Left renal cortex interstitium (tissue), 4 donors: ENCODE measurements at places on chromosomes 2 and 18. TPM values are rescaled to one million over a fixed set of nuclear protein-coding genes. Genes with fewer than 3 reads are reported as not detected.

The ABCB11 gene
- 0.27 TPM for polyA plus RNA-seq

The LHCGR gene
- polyA plus RNA-seq: 0.22 TPM

The NXPH2 gene
- 4.9 TPM for polyA plus RNA-seq

The ST8SIA5 gene
- 0.86 TPM for polyA plus RNA-seq

The UGT1A5 gene
- not detected for polyA plus RNA-seq

The ACOXL gene
- 0.92 TPM for polyA plus RNA-seq

The PIEZO2 gene
- polyA plus RNA-seq: 15.7 TPM

The TMEM169 gene
- polyA plus RNA-seq: 14.6 TPM

The UGT1A9 gene
- polyA plus RNA-seq: 4.2 TPM

The GRB14 gene
- 48.6 TPM for polyA plus RNA-seq

The HK2 gene
- polyA plus RNA-seq: 12.8 TPM

The PLCL1 gene
- polyA plus RNA-seq: 23.3 TPM

GRCh38 chr2:85914922-85915321, 26.1 kb upstream of the ST3GAL5 start:
- no peak for DNase-seq

- no peak for DNase-seq
These were observed 94.8 kb upstream of the HNRNPA3 start for GRCh38 chr2:177117755-177118154.

DNA sequence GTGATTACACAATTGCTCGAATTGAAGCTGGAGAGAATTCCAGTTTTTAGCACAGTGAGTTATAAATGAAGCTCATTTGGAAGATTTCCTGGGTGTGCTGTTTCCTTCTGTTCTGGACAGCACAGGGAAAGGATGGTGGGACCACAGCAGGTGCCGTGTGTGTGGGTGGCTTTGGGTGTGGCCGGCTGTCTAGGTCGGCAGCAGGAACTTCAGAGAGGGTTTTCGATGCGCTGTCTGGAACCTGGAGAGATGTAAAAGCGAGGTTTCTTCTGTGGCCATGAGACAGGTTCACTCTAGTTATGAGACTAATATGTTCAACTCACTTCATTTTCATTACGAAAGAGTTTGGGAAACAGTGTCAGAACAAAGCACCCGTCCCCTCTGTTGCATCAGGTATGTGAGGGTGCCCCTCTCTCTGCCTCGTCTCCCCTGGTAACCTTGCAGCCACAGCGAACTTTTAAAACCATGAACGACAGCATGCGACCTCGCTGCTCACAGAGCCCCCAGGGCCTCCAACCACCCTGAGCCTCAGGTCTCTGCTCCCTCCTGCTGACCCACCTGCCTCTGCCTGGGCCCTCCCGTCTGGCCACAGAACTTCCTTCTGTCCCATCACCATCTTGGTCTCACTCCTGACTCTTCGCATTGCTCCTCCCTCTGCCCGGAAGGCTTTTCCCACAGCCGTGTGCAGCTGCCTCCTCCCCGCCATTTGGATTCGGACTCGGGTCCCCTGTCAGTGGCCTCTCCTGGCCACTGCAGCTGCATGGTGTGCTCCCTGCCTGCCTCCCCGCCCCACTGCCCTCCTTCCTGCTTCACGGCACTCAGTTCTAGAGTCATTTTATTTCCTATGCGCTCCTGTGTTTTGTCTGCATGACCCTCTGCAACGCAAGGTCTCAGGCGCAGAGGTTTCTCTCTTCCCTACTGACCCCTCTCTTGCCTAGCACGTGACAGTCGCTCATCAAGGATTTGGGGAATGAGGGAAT, 151.2 kb downstream of the NDUFA10 start:
- no peak for DNase-seq

GRCh38 chr2:3587432-3587831, 7.5 kb upstream of the COLEC11 start:
- DNase-seq: no peak

DNA sequence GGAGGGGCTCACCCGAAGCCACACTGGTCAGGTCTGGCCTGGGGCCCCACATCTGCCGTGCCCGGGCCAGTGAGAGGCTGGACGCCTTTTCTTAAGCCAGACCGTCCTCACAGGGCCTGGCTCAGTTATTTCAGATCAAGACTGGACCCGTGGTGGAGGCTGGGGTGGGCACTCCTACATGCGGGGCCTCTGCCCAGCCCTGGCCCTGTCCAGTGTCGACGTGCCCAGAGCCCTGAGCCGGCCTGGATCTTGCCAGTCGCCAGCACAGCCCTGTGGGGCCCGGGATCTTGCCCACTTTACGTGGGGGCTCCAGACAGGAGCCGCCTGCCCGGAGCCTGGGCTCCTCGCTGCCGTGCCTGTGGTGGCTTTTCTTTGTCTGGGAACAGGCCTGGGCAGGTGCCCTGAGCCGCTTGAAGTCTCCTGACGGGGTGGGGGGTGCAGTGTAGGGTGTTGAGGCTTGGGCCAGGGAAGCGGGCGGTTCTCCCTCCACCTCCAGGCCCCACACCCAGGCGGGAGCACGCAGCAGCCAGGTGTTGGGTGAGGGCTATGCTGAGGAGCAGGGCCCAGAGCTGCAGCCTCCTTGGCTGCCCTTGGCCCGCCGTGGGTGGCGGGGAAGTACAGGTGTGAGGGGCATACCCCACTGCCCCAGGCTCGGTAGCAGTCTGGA, 6.0 kb downstream of the GPC1 start:
- DNase-seq: no peak

DNA sequence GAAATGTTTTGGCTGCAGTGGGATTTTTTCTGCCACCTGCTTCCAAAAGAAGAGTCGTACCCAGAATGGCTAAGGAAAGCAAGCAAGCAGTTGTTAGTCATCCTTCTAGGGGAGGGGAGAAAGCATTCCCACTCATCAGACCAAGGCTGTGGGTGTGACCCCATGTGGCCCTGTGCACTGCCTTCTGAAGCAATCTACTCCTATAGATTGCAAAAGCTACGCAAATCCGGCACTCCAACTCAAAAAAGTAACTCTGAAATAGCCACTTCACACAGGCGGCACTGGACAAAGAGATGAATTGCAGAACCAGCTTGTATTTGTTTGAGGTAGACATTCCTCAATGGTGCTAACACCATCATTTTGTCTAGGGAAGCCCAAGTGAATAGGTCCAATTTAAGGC, 44.3 kb downstream of the ST3GAL5 start:
- no peak for DNase-seq

GRCh38 chr18:47284721-47285395, 33.4 kb upstream of the SKOR2 start:
- DNase-seq: no peak

GRCh38 chr2:62803961-62804360, 98.4 kb downstream of the EHBP1 start:
- DNase-seq: no peak

- no peak for DNase-seq
These were observed 7.1 kb downstream of the PPP1R1C start for GRCh38 chr2:181992776-181993175.

DNA sequence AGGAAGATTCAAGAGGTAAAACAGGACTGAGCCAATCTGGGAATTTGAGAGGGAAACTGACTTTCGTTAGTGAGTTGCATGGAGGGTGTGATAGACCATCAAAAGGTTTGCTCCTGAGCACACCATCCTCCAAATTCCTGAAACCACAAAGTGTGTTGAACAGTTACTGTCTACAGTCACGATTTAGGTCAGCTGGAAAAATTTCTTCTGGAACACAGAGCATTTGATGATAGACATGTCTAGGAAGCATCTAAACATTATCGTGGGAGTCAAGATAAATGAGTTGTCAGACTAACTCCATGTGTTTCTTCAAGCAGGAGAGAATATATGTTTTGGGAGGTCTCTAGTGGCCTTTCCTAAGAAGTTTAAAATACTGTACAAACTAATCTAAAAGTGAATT, 449.4 kb upstream of the SLC14A2 start:
- DNase-seq: no peak

- no peak for DNase-seq
These were observed 144.8 kb upstream of the GPC1 start for GRCh38 chr2:240290432-240291336.

GRCh38 chr18:448116-448790, 52.2 kb downstream of the COLEC12 start:
- DNase-seq: no peak

DNA sequence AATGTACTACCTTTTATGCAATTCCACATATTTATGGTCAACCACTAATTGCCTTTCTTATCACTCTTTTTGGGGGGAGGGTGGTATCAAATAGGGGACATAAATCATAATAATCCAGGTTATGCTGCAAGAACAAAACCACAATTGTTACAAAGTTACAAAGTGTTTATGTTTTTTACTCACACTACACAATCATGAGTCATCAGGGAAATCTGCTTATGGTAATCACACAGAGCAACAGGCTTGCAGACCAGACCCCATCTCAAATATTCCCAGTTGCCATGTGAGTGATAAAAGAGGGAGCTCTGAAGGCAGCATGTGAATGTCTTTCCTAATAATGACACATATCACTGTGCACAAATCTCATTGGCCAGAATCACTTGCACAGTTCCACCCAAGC, 304.7 kb upstream of the TMEFF2 start:
- no peak for DNase-seq

DNA sequence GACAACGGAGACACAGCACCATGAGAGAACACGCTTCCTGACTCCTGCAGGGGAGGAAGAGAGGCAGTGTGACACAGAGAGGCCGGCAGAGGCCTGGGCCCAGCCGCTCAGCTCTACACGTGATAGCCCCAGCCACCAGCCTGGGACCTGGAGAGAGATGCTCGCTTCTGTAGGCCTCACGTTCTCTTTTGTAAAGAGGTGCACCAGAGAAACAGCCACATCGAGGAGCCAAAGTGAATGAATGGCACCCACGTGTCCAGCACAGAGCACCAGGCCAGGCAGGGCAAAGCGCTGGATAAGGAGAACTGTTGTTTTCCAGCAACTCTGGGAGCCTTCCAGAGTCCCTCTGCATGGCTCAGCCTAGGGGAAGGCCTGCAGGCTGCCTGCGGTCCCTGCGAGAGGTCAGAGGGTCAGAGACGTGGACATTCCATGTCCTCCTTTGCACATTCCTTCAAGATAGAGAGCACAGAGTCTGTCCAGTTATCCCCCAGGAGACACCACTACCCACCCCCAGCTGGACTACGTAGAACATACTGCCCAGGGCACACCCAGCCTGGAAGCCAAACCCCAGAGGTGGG, 14.2 kb downstream of the LIMS2 start:
- no peak for DNase-seq

DNA sequence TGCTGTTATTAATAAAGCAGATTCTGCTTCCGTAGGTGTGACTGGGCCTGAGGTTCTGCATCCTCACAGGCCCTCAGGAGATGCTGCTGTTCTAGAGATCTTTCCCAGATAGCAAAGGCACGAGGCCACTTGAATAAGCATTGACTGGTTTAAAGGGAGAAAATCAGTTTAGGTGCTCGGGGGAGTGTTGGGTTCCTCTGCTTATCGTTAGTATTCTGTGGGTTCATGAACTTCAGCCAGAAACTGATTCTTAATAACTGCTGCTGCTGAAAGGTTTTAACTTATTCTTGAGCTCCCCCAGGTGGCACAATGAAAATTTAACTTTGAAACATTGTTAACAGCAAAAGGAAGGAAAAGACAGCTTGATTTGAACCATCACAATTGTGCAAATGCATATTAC, 56.9 kb downstream of the ITGA6 start:
- no peak for DNase-seq

- no peak for DNase-seq
These were observed 9.7 kb downstream of the RHBDD1 start for GRCh38 chr2:226845386-226846116.

DNA sequence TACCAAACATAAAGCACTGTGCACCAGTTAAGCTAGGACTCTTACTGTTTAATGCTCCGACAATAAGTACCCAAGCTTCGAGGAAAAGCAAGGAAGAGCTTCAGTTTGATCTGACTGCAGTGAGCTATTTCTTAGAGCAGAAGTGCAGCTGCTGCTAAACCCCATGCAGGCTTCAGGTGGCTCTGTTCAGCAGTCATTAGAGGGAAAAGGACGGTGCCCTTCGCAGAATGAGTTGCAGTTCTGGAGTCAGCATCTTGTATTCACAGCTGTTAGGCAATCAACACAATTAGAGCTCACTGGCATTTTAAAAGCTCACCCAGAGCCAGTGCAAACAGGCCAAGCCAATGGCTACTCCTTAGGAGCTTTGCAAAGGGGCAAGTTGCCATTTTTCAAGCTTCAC, 1.5 kb upstream of the CERKL start:
- no peak for DNase-seq

DNA sequence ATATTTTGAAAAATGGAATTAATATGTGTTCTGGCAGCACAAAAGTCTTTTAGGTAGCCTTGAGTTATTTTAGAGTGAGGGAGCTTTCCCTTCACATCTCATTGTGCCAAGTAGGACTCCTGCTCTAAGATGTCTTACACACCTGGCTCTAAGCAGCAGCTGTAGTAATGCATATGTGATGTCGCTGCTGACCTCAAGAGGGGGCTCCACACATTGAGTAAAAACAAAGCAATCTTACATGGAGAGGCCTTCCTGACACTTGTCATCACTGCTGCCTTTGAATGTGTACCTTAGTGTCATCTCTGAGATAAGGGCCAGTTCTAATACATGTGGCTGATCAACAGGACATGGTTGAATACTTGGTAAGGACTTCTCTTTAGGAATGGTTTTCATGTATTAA, 75.8 kb downstream of the ACTR3 start:
- DNase-seq: no peak

DNA sequence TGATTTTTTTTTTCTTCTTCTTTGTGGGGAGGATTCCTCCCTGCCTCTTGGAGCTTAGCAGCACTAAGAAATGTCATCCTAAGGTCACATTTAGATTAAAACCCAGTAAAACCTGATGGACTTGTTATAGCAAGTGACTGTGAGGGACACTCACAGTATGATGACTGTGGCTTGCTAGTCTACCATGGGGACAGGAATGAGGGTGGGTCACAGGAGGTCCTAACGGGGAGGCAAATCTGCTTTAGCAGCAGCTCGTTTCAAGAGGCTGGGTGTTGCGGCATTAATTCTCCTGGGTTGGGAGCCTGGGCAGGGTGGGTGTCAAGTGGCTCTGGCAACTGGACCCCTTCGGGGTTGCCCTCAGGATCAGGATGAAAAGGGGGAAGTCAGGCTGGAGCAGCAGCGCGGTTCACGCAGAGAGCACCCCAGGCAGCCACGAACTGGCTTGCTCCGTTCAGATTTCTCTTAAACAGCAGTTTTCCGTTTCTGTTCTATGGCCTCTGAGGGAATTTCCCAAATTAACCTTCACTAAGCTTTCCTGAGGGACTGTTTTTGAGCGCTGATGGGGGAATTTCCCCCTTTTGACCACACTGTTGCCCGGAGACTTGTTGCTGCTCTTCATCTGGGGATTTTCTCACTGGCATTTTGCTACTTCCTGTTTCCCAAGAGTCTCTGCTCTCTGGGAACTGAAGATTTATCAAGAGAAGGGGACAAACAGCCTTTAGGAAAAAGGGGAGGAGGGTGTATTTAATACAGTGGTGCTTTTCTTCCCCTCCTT, 59.8 kb upstream of the PELI1 start:
- DNase-seq: no peak

DNA sequence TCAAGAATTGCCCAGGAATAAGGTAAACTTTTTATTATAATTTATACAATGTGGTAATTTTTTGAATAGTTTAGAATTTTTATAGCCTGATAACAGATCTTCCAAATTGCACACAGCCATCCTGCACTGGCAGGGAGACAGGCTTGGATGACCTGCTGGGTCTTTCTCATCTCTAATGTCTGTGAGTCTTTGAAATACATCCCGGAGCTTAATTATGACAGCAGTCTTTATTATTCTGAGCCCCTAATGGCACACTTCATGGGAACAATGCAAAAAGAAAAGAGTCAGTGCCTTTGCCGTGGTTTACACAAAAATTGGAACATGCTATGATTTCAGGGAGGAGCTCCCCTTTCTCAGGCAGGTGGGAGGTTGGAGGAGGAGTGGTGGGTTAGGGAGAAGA, 71.0 kb downstream of the TMEM182 start:
- no peak for DNase-seq

GRCh38 chr2:237863689-237864443, 4.4 kb downstream of the RAMP1 start:
- DNase-seq: no peak

GRCh38 chr18:67425672-67426071, 90.8 kb downstream of the DSEL start:
- DNase-seq: no peak
